A549 treated with Hydrocortisone at 1 μM for 4 hours (cell line): ENCODE measurements at places on chromosomes 6 and 20. TPM values are rescaled to one million over a fixed set of nuclear protein-coding genes. Genes with fewer than 3 reads are reported as not detected.

CYP21A2 gene
- total RNA-seq, result not detected in 5 replicates

TMEM170B gene
- 0.57 to 1.1 TPM (median 0.70 TPM) in 5 replicates for total RNA-seq

DPM1 gene
- 67.4 to 87.6 TPM (median 73.0 TPM) in 5 replicates for total RNA-seq

ZNF311 gene
- 0.11 to 0.22 TPM (median 0.15 TPM) in 5 replicates for total RNA-seq

MTFR2 gene
- total RNA-seq, result 10.9 to 14.8 TPM (median 12.3 TPM) in 5 replicates

SRMS gene
- total RNA-seq, result 0.11 to 0.15 TPM (median 0.13 TPM) in 5 replicates

OR2W1 gene
- total RNA-seq, result not detected in 5 replicates

SLC26A8 gene
- 0.10 TPM in 1 of 5 replicates, not detected in the others for total RNA-seq

SLC13A3 gene
- total RNA-seq, result 0.09 to 0.14 TPM in 2 of 5 replicates, not detected in the others

SIRPB2 gene
- not detected in 5 replicates for total RNA-seq

SRSF6 gene
- total RNA-seq, result 99.7 to 113 TPM (median 109 TPM) in 5 replicates

LRRC1 gene
- 6.0 to 6.4 TPM (median 6.2 TPM) in 5 replicates for total RNA-seq

BTN1A1 gene
- not detected in 5 replicates for total RNA-seq

BTNL2 gene
- not detected in 5 replicates for total RNA-seq

HNF4A gene
- 15.4 to 20.8 TPM (median 18.8 TPM) in 5 replicates for total RNA-seq

OCSTAMP gene
- total RNA-seq, result not detected in 5 replicates

FAM83C gene
- total RNA-seq, result 0.06 to 0.16 TPM (median 0.13 TPM) in 5 replicates

EFCAB8 gene
- total RNA-seq, result not detected in 5 replicates

CLDN20 gene
- total RNA-seq, result not detected in 5 replicates

CHRNA4 gene
- 0.10 to 0.35 TPM (median 0.24 TPM) in 5 replicates for total RNA-seq

REM1 gene
- 0.67 to 0.99 TPM (median 0.78 TPM) in 5 replicates for total RNA-seq

GABRR1 gene
- total RNA-seq, result not detected in 5 replicates

AIF1 gene
- total RNA-seq, result not detected in 5 replicates

LCA5 gene
- total RNA-seq, result 0.31 to 0.82 TPM (median 0.74 TPM) in 5 replicates

ARHGAP40 gene
- 0.08 TPM in 1 of 5 replicates, not detected in the others for total RNA-seq

IL17F gene
- not detected in 5 replicates for total RNA-seq

TTLL9 gene
- 0.05 to 0.18 TPM (median 0.08 TPM) in 5 replicates for total RNA-seq

PHACTR3 gene
- total RNA-seq, result 0.08 to 0.54 TPM (median 0.31 TPM) in 5 replicates

PAQR8 gene
- total RNA-seq, result 0.95 to 1.3 TPM (median 1.3 TPM) in 5 replicates

ELOVL4 gene
- total RNA-seq, result 1.4 to 2.1 TPM (median 1.5 TPM) in 5 replicates

OXT gene
- total RNA-seq, result not detected in 5 replicates

STMND1 gene
- total RNA-seq, result not detected in 5 replicates

HLA-DOA gene
- 0.06 TPM in 1 of 5 replicates, not detected in the others for total RNA-seq

FAM83D gene
- 62.2 to 69.8 TPM (median 65.9 TPM) in 5 replicates for total RNA-seq

AVP gene
- not detected in 5 replicates for total RNA-seq

DPPA5 gene
- not detected in 5 replicates for total RNA-seq

CEP43 gene
- total RNA-seq, result 8.8 to 9.9 TPM (median 9.2 TPM) in 5 replicates

LGSN gene
- 2.0 to 3.0 TPM (median 2.4 TPM) in 5 replicates for total RNA-seq

BTBD9 gene
- 2.1 to 2.8 TPM (median 2.5 TPM) in 5 replicates for total RNA-seq

PGC gene
- 0.08 to 0.14 TPM (median 0.12 TPM) in 3 of 5 replicates, not detected in the others for total RNA-seq

RAET1L gene
- 0.15 to 0.61 TPM (median 0.35 TPM) in 5 replicates for total RNA-seq

SLC52A3 gene
- 0.37 to 0.67 TPM (median 0.52 TPM) in 5 replicates for total RNA-seq

SPINT3 gene
- total RNA-seq, result not detected in 5 replicates

MAPK13 gene
- total RNA-seq, result 0.45 to 0.93 TPM (median 0.81 TPM) in 5 replicates

B3GALT4 gene
- 0.56 to 1.2 TPM (median 0.95 TPM) in 5 replicates for total RNA-seq

PI3 gene
- total RNA-seq, result 2.3 to 5.0 TPM (median 2.9 TPM) in 5 replicates

KHDC1 gene
- 2.9 to 3.5 TPM (median 3.3 TPM) in 5 replicates for total RNA-seq

KCNK16 gene
- total RNA-seq, result not detected in 5 replicates

ENPP4 gene
- 0.20 to 0.38 TPM (median 0.27 TPM) in 5 replicates for total RNA-seq

SS18L1 gene
- total RNA-seq, result 8.1 to 9.5 TPM (median 9.0 TPM) in 5 replicates
